ENCODE measurements at places on chromosomes 3 and 15. TPM values are rescaled to one million over a fixed set of nuclear protein-coding genes. Genes with fewer than 3 reads are reported as not detected.
A peak's percentile ranks its signal among the peaks of the same experiment; 100 is the strongest.

- DNase-seq = no peak
Measured at GRCh38 chr3:170712798-170713197, 126.9 kb upstream of the SLC7A14 start.

DNA sequence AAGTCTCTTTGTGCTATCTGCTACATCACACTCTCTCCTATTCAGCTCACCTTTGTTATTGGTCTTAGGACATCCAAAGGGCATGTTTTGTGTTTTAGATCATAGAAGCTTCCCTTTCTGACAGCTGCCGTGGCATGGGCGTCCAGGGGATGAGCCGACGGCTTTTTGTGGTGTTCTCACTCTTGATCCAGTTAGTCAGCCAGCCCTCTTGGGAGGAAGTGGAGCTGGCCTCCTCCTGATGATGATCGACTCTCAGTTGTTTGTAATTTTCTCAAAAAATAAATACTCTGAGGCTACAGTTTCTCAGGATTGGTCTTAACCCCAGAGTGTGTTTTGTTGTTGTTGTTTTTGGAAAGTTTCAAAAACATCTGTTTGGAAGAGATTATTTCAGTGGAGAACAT lies 34.4 kb downstream of the BOC start:
- DNase-seq = no peak

P3H2 gene
- total RNA-seq = 41.5 TPM

LDHAL6B gene
- total RNA-seq = not detected

GRCh38 chr15:84911879-84912660 lies 27.6 kb downstream of the SLC28A1 start:
- peak; percentile 95 for DNase-seq

EXOSC7 gene
- total RNA-seq = 35.1 TPM

PRR20G gene
- not detected for total RNA-seq
